NCI-H748 treated with DMSO at 0.1 percent for 48 hours (cell line): ENCODE measurements at places on chromosomes 3 and 15.

GRCh38 chr3:158531334-158531733 is 39.7 kb upstream of the MLF1 start:
- DNase-seq: no peak

DNA sequence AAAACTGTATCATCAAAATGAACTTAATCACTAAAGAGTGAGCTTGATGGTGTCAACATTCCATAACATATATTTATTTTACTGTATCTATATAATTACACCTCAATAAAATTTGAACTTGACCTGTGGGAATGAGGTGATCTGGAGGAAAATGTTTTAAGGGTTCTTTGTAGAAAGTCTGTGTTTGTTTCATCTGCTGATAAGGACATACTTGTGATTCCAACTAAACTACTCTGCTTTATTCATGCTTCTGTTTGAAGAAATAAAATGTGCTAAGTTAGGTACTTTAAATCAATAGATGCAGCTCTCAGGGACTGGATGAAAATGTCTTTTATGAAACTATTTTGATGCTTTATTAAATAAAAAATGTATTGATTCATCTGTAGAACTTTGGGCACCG is 11.6 kb upstream of the PLOD2 start:
- no peak for DNase-seq

- no peak for DNase-seq
Observed at GRCh38 chr3:127483902-127484591, 106.5 kb downstream of the TPRA1 start.

DNA sequence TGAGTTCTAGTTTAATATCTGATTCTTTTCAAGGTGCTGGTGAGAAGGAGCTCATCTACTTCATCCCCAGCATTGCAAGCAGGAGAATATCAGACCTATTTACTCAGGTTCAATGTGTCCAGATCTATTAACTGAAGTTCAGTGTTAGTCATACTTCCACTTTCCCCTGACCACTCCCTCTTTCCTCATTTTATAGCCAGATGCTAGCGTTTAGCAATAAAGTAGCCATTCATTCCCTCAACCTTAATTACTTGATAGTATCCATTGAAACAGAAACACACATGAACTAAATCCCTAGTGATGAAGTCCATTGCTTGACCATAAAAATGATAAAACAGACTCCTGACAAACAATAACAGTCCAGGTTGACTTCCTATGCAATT is 60.0 kb downstream of the RPL22L1 start:
- DNase-seq: no peak

DNA sequence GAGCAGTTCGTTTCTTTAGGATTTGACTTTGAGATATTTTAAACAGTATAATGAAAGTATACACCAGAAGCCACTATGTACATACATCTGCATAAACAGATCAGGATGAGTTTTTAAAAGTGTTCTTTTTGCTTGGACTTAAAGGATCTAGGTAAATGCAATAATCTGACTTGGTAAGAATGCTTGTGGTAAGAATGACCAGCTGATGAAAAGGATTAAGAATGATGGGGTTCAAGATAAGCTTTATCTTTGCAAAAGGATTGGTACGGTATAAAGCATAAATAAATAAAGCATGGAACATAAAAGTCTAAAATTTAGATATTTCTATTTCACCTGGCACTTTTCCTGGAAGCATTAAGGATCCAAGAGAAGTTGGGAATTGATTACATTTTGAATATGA is 9.8 kb upstream of the MME start:
- DNase-seq: no peak
